ENCODE measurements at places on chromosomes 12 and 14.

DNA sequence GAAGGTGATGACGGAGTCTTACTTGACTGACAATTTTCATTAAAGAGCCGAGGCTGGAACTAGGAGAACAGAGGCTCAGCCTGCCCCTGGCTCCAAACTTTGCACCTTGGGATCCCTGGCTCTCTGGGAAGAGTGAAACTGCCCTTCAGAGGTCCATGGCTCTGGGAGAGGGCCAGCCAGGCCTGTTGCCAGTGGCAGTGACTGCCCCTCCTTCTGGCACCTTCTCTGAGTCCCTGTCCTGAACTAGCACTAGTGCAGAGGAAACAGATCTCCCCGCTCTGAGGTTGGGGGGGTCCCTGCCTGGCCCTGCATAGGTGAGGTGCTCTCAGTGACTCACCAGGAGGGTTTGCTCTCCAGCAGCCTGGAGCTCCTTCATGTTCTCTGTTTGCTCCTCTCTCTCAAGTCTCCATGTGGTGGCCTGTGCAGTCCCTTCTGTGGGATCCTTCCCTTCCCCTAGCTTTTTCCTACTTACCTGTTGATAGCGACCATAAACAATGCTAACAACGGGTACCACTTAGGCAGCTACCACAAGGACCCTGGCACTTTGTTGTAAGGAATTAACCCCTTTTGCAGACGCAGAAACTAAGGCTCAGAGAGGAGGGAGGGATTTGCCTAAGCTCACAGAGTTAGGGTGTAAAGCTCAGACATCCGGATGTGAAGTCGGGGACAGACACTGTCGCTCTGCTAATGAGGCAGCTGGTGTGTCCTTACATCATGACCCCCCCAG, 22.4 kb downstream of the FAM222A start:
- DNase-seq, result no peak

DNA sequence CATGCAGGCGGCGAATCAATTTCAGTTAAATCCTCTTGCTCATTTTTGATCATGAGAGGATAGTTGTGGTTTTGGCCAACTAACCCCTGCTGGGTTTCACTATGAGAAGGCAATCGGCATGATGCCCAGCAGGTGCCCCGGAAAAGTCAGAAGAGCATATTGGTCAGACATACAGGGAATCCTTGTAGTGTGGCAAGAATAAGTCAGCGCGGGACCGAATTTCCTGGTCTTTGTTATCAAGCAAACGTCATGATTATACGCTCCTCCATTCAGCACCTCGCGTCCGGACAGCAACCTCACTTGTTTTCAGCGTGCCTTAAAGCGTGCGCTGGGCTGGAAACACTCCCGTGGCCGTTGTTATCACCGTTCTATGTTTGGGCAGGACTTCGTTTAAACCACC, 1.8 kb downstream of the TBC1D30 start:
- DNase-seq, result no peak

- no peak for DNase-seq
Measured at GRCh38 chr14:87161502-87161901, 831.5 kb downstream of the GALC start.

DNA sequence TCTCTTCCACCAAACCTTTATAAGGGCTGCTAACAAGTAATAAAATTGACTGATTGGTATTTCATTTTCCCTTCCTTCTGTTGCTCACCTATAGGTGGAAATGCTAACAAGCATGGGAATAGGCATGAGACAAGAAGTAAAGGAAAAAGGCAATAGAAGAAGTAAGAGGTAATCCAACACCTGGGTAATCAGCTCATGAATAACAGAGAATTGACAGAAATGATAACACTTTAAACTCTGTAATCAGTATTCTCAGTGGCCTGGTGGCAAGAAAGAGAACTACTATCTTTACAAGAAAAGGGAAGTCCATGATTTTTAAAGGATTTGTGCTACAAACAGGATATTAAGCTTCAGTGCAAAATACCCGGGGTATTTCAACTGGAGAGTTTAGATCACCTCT, 737.8 kb downstream of the RERGL start:
- DNase-seq, result no peak

GRCh38 chr14:92923744-92924103, 774 bp downstream of the CHGA start:
- no peak for DNase-seq

GRCh38 chr12:13440844-13441243, 244.3 kb downstream of the EMP1 start:
- DNase-seq, result no peak

DNA sequence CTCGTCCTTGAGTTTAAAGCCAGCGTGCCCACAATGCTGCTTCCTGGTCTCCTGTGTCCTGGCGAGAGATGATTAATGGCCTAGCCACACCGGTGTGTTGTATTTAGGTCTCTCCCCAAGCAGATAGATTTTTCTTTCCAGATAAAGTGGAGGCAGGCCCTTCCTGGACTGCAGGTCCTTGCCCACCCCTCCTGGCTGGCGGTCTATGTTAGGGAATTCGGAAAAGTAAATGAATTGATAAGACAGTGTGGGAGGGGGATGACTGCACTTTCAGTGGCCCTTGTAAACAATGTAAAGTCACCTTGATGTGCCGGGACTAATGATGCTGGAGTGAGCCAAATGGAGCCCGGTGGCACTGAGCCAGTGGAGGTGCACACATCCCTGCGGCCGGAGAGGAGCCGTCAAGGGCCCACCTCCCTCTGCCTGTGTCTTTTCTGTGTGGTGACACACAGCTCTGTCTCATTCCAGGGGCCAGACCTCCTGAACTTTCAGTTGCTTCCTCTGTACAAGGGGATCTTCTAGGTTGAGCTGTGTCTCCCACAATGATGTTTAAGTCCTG, 70.6 kb upstream of the ESRRB start:
- no peak for DNase-seq

DNA sequence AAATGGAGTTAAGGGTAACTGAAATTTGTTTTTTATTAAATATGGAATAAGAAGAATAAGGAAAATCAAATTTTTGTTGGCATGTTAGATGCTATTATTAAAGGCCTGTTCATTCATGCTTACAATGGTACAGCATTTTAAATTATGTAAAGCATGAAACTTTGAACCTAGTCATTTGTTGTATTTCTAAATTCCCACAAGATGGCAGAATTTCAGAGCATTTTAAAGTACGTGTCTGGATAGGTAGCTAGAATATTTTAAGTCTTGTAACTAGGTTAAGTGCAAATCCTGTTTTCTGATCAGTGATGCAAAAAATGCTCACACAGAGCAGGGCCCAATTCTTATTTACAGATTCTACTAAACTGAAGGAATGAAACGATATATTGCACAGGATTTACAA, 585.6 kb upstream of the MIS18BP1 start:
- no peak for DNase-seq

GRCh38 chr12:42234970-42235369, 3.1 kb downstream of the YAF2 start:
- DNase-seq, result no peak

DNA sequence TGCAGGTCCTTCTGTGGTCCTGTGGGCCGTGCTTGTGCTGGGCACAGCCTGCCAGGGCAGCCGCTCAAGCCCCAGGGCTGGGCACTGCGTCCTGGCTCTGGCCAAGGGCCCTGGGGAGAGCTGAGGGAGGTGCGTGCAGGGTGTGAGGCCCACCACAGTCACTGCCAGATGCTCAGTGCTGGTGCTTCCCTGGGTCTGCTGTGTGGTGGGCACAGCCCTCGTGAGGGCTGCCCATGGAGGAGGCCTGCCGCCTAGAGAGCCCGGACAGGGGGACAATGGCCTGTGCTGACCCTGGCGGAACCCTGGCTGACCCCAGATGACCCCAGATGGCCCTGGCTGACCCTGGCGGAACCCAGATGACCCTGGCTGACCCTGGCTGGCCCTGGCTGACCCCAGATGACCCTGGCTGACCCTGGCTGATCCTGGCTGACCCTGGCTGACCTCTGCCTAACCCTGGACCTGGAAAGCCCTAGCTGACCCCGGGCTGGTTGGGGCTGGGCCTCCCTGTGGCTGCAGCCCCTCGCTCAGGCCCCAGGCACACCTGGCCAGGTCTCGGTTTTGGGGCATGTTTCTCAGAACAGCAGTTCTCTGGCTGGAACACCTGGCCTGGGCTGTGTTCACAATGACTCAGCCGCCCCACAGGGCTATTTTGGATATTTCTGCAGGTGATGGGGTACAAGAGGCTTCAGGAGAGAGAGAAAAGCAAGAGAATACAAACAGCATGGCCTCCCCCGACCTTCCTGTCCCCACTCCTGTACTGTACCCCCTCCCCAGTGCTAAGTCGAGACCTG, 55.4 kb downstream of the TMEM121 start:
- no peak for DNase-seq

DNA sequence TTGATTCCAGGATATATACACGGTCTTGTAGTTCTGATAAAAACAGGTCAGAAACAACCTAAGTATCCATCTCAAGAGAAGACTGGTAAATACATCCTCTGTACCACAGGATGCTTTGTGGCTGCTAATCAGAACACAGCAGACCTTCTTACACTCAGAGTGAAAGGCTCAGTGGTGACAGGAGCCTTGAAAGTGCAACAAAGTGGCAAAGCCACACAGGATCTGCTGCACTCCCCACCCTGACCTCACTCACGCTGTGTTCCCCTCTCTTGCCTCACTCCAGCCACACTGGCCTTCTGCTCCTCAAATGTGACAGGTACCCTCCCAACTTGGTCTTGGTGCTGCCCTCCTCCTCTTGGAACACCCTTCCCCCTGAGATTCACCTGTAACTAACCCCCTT, 98.1 kb upstream of the GRIP1 start:
- DNase-seq, result no peak

- DNase-seq, result no peak
Measured at GRCh38 chr14:106080922-106081321, 554.5 kb downstream of the TMEM121 start.

DNA sequence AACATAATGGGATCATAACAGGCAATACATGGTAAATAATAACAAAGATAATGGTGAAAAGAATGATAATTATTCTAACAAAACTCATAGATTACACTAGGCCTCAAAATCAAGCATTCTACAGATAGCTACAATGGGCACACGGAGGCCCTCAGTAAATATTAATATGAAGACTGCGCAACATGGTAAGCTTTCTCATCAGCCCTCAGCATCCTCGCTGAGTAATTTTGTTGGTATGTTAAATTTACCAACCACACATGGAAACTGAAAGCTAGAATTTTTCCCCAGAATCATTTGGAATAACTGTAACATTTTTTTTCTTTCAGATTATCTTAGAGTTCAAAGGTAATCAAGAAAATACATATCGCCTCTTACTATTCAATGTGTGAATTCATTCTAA, 74.2 kb upstream of the PYGL start:
- DNase-seq, result no peak

- no peak for DNase-seq
Measured at GRCh38 chr14:88179716-88180115, 143.4 kb downstream of the KCNK10 start.

GRCh38 chr14:28758885-28759652, 7.5 kb upstream of the FOXG1 start:
- DNase-seq, result no peak

DNA sequence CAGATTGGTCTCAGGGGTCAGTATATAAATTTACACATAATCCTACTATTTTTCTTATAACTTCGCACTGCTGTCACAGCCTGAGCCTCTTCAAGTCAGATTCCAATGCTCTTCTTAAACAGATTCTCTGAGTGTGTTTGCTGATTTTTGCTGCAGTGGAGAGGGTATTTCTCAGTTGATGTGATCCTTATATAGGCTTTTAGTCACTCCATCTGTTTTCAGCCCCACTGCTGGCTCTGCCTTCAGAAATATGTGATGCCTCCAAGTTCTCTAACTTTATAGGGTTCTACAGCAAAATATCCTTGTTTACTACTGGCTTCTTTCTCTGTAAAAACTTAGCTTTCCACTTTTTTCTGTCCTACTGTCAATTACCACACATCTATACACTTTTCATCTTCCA, 702.7 kb downstream of the NRXN3 start:
- no peak for DNase-seq

GRCh38 chr14:22691171-22691570, 47.0 kb upstream of the OR6J1 start:
- DNase-seq, result no peak

DNA sequence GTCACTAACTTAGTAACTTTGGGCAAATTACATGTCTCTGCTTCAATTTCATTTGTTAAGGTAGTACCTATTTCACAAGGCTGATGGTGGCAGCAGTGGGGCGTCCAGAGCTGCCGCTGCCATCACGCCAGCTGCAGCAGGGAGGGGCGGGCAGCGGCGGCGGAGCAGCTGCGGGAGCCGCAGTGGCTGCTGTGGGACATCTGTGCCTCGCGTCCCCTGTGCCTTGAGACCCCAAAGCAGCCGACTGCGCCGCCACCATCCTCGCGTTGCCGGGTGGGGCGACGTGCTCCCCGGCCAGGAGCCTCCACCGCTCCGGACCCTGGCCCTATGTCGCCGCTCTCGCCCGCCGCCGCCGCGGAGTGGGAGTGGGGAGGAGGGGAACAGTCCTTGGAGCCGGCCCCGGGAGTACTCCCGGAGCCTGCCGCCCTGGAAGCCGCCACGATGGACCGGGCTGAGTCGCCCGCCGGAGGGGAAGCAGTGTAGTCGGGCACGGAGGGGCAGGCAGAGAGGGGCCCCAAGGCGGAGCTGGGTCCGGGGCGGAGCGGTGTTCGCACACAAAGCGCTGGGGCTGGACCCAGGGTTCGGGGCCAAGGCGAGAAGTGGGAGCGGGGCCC, 51.4 kb downstream of the A2M start:
- no peak for DNase-seq

- DNase-seq, result no peak
Measured at GRCh38 chr12:26704684-26705460, 128.1 kb downstream of the ITPR2 start.
